ENCODE measurements at places on chromosomes 4 and X.

- no peak for DNase-seq
Observed at GRCh38 chrX:67781132-67781531, 237.3 kb downstream of the AR start.

DNA sequence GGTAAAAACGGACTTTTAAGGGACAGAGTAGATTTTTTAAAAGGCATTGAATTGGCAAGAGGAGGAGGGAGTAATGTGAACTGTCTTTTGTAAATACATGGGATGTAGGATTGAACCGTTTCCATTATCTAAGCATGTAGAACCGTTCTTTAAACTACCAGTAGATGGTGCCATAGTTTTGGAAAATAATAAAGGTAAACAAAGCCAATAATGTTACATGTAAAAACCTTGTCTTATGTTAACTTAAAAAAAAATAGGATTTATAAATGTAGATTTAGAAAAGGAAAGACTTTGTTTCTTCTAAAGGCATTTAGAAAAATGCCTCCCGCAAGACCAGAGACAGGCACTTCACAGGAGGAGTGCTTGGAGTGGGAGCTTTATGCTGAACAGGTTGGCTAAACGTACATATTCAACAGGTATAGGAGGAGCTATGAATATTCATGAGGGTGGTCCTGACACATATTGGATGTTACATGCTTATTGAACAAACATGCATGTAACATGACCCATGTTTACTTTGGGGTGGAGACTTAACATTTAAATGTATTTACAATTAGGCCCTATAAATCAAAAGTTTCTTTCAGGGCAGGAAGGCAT, 45.5 kb upstream of the FAM241A start:
- DNase-seq, result no peak

DNA sequence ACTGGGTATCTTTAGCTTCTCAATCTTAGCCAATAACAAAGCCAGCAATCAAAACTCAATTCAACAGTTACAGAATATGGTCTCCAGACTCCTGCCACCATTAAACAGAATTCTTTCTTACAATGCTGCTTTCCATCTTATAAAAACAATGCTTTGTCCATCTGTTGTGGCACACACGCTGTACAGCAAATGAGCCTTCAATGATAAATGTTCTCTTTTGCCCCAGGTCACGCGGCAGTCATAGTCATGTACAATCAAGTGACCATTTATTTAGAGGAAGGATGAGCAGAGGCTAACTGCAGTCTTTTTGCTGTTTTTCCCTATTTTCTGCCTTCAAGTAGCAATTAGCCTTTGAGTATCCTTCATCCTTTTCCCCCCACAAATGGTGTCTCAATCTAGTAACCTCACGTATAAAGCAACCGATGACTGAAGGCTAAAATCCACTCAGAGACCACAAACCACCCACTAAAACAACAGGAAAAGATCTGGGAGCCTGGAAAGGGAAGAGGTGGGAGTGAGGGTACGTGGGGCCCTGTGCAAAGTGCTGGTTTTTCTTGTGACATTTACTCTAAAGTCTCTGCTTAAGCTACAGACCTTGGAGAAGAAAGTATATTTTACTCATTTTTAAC, 24.4 kb downstream of the TRIM2 start:
- no peak for DNase-seq

- DNase-seq, result no peak
Observed at GRCh38 chr4:182553653-182554052, 310.5 kb downstream of the TENM3 start.

DNA sequence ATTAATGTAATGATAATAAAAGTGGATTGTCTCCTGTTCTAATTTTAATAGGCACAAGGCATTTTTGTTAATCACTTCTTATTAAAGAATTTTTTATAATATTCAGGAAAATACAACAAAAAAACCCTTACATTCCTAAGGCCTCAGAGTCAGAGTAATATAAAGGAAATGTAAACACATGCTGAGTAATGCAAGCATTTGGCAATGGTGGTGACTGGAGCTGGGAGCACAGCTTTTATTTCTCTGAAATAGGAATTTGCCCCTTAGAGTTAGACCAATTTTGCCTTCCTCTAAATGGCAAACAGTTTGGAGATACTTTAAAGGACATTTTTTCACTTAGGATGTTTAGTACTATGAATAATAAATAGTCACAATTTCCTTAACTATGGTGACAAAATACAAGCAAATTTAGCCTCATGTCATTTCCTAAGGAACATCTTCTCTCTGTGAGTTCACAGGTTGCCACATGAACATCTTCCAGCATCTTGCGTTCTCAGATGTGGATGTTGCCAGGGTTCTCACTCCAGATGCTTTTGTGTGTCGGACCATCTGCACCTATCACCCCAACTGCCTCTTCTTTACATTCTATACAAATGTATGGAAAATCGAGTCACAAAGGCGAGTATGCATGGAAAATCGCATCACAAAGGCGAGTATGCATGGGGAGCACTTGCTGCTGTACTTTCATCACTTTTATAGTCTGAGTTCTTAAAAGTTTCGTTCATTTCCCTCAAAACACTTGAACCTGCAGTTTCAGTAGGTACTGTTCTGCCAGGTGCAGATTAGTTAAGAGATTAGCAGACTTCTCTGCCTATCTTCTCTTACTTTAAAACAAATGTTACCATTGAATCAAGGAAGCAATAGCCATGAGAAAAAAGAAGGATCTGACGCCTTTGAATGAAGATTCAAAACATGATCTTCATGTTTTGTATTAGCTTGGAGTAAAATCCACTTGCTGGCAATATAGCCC, 15.9 kb upstream of the F11 start:
- no peak for DNase-seq

DNA sequence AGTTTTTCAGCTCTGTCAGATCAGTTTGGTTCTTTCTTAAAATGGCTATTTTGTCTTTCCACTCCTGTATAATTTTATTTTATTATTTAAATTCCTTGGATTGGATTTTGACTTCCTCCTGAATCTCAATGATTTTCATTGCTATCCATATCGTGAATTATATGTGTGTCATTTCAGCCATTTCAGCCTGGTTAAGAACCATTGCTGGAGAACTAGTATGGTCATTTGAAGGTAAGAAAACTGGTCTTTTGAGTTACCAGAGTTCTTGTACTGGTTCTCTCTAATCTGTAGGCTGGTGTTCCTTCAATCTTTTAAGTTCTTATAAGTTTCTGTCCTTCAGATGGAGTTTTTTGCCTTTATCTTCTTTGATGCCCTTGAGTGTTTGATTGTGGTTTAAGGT, 815.5 kb downstream of the KLHL13 start:
- no peak for DNase-seq

DNA sequence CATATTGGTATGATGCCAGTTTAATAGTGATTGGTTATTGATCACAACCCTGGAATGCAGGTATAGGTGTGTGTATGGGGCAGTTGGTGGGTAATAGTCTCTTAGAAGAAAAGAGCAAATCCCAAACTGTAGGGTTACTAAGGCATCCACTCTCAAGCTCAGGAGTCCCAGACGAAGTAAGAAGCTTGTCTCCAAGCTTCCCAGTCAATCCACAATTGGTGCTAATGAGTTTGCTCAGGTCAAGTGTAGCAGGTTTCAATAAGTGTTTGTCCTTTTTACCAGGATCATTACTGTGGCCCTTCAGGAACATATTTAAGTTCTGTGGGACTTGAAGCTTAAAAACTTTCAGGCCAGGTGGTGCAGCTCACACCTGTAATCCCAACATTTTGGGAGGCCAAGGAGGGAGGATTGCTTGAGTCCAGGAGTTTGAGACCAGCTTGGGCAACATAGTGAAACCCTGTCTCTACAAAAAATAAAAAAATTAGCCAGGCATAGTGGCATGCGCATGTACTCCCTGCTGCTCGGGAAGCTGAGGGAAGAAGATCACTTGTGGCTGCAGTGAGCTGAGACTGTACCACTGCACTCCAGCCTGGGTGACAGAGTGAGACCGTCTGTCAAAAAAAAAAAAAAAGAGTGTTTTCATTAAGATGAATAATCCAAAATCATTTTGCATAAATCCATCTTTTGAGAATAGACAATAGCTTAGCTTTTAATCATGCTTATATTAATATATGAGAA, 166.8 kb downstream of the UNC5C start:
- DNase-seq, result no peak

GRCh38 chrX:47248576-47248975, 15.8 kb downstream of the USP11 start:
- DNase-seq, result no peak

DNA sequence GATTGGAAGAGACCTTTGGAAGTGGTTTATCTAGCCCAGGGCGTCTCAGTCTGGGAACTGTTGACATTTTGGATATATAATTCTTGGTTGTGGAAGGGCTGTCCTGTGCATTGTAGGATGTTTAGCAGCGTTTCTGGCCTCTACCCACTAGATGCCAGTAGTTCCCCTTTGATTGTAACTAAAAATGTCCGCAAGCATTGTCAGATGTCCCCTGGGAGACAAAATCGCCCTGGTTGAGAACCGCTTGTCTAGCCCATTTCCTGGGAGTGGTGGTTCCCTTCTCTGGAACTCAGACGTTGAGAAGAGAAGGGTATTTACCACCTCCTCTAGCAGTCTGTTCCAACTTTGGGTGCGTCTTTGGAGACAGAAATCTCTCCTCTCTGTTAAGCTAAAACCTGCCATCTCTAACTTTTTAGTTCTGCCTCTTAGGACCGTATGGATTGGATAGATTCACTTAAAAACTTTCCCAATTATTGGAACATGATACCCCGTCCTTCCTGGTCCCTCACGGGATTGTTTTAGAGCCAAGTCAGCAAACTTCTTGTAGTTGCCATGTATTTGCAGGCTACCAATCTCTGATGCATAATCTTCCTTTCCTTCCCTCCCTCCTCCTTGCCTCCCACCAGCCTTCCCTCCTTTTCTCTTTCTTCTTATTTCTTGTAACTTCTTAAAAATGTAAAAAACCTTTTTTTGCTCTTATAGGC, 13.9 kb downstream of the TMEM165 start:
- no peak for DNase-seq

DNA sequence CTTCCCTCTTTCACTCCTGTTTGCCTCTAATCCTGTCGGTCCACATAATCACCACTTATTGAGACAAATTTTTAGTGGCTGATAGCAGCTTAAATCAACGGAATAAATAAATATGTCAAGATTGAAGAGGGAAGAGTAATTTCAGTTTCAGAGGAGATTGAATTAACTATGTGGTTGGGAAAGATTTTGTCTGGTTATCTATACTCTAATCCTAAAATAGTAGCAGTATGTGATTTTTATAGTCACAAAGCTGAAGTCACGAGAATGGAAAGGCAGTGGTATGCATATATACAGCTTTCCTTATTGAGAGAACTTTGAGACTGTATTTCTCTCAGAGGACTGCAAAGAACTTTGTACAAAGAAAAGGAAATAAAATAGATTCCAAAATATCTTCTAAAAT, 493.3 kb downstream of the FAT4 start:
- DNase-seq, result no peak

DNA sequence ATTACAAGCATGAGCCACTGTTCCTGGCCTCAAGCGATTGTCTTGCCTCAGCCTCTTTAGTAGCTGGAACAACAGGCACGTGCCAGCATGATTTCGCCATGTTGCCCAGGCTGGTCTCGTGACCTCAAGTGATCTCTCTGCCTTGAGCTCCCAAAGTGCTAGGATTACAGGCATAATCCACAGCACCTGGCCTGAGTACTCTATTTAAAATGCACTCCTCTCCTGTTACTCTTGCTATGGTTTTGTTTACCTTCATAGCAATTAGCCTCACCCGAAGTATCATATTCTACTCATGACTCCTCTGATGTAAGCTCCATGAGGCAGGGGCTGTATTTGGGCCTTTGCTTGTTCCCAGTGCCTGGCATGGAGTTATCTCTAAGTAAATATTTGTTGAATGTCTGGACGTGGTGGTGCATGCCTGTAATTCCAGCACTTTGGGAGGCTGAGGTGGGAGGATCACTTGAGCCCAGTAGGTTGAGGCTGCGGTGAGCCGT, 92.5 kb upstream of the SLC34A2 start:
- DNase-seq, result no peak

DNA sequence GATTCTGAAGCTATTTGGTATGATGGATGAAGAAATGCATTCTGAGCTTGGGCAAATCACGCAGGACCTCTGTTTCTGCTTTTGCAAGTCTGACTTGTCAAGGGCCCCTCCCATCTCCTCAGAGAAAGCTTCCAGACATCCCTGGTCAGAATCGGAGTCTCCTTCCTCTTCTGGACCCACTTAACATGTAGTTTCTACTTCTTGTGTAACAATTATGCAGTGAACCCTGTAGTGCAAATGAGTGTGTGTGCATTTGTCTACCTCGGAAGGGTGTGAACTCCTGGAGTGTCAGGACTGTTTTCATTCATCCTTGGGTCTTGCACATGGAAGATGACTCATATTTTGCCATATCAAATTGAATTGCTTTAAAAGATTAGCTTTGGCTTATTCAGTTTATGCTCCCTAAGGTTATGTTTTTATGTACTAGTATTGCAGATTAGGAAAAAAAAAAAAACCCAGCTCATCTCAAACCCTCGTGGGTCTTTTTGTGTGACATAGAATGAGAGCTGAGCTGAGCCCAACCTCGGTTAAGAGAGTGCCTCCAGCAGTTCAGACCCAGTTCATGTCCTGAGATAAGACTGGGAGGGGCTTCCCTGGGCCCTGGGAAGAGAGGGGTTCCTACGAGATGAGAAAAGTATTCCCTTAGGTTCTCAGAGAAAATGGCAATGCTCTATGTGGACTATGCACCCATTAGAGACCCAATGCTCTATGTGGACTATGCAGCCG, 61.1 kb upstream of the RPL34 start:
- DNase-seq, result no peak

DNA sequence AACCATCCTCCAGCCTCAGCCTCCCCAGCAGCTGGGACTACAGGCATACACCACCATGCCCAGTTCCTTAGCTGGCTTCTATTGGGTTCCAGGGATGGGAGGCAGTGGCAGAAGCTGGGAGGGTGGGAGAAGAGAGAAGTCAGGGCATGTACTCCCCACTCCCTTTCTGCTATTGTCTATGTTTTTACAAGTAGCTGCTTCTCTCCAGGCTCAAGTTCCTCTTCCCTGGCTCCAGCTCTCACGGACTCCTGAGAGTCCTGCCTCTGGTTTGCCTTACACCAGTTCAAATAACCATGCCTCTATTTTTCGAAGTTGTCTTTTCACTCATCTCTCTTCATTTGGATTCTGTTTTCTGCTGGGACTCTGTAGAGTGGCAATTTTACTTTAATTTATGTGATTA, 2.9 kb downstream of the TBC1D9 start:
- DNase-seq, result no peak

- no peak for DNase-seq
Observed at GRCh38 chrX:75421688-75422230, 101.1 kb downstream of the ZDHHC15 start.

- DNase-seq, result no peak
Observed at GRCh38 chr4:3223956-3224748, 24.8 kb upstream of the MSANTD1 start.

GRCh38 chr4:66501997-66502396, 831.7 kb upstream of the EPHA5 start:
- DNase-seq, result no peak

DNA sequence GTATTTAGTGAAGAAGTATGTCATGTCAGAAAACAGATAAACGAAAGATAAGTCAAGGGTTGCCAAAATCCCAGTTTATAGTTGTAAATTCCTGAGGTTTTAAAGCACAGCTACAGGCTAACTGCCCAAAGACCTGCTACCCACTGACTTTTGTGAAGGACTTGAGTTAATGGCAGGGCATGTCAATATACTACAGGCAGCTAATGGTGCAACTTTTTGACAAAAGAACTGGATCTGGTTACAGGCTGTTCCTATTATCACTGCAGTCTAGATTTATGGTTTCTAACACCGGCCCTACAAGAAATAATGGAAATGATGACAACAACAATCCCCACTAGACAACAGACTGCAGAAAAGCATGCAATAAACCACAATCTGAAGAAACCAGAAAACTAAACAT, 6.4 kb downstream of the SCML2 start:
- no peak for DNase-seq

- DNase-seq, result no peak
Observed at GRCh38 chrX:155231163-155231562, 14.9 kb downstream of the VBP1 start.

- no peak for DNase-seq
Observed at GRCh38 chr4:119211867-119212233, 663 bp upstream of the USP53 start.

Measured in activated B cell treated with CpG ODN at 0.5 μM for 24 hours (primary cell).